ENCODE measurements at places on chromosomes 4 and X. TPM values are rescaled to one million over a fixed set of nuclear protein-coding genes. Genes with fewer than 3 reads are reported as not detected.

DNA sequence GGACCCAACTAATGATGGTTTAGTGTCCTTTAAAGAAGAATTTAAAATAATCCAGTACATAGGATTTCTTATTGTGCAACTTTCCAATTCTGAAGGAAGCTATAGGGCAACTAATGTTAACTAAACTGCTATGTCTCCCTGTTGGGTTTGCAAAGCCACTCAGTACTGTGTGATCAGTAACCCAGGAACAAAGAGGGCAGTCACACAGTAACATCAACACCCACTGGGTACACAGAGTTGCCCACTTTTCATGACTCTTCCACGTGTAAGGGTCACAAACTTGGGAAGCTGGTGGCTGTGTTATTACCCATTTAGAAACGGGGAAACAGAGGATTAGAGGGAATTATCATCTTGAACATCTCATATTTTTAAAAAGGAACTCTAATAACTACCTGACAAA, 555.0 kb upstream of the DIPK2B start:
- DNase-seq: no peak

Gene DDX53
- not detected for total RNA-seq

- no peak for DNase-seq
Observed at GRCh38 chr4:184889666-184890335, 64.0 kb upstream of the ACSL1 start.

- DNase-seq: no peak
Observed at GRCh38 chr4:20091781-20092180, 159.9 kb upstream of the SLIT2 start.

Gene PABPC5
- total RNA-seq: 0.96 TPM
